ENCODE measurements at places on chromosomes 16 and 17.

- DNase-seq, result no peak
Observed at GRCh38 chr16:72884037-72884436, 163.9 kb downstream of the ZFHX3 start.

DNA sequence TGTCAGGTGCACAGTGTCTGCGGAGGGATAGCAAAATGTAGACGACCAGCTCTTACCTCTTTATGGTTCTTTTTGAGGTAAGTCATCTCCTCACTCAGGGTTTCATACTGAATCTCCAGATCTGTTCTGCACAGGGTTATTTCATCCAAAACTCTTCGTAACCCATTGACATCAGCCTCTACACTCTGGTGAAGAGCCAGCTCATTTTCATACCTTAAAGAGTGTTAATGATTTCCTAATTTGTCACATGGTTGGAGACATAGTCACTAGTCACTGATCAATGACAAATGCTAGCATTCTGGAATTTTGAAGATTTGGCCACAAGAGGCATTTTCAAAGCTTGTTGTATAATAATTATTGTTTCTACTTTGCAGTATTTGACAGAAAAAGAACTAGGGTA lies 1.3 kb downstream of the KRT25 start:
- no peak for DNase-seq

GRCh38 chr17:1492249-1493206 lies at the start of gene MYO1C:
TSS of gene MYO1C (minus strand) at chr17:1492686. CDS start at chr17:1492487, 199 bp downstream.
- no peak for DNase-seq

- DNase-seq, result no peak
Observed at GRCh38 chr17:67837965-67838364, 12.7 kb downstream of the BPTF start.

DNA sequence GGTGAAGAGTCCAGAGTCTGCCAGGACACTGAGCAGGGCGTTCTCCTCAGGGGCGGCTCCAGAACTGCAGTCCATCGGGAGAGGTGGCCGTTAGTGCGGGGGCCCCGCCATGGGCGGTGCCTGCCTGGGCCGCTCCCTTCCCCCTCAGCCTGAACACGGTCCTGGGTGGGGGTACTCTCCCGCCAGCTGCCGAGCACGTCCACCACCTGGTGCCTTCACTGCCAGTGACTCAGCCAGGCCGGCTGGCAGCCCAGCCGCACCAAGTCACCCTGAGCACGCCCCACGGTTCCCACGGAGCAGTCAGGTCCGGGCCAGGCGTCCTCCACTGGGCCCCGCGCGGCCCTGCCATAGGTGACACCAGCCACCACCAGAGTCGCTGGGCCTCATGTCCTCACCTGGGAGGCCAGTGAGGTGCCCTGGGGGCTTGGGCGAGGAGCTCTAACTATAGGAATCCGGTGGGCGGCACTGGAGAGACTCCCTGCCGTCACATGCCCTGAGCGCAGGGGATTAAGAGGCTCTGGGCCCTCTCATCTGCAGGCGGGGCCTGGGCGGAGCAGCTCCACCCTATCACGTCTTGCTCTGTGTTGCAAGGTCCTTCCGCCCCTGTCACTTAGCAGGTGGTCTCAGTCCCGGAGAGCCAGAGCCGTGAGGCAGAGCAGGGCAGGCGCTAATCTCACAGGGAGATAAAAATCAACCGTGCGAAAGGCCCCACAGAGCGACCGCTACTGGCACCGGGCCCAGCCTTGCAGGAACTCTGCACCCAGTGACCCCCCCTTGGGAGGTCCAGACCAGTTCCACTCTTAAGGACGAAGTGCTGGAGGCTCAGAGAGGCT lies 14.3 kb downstream of the PIEZO1 start:
- DNase-seq, result peak; percentile 99

DNA sequence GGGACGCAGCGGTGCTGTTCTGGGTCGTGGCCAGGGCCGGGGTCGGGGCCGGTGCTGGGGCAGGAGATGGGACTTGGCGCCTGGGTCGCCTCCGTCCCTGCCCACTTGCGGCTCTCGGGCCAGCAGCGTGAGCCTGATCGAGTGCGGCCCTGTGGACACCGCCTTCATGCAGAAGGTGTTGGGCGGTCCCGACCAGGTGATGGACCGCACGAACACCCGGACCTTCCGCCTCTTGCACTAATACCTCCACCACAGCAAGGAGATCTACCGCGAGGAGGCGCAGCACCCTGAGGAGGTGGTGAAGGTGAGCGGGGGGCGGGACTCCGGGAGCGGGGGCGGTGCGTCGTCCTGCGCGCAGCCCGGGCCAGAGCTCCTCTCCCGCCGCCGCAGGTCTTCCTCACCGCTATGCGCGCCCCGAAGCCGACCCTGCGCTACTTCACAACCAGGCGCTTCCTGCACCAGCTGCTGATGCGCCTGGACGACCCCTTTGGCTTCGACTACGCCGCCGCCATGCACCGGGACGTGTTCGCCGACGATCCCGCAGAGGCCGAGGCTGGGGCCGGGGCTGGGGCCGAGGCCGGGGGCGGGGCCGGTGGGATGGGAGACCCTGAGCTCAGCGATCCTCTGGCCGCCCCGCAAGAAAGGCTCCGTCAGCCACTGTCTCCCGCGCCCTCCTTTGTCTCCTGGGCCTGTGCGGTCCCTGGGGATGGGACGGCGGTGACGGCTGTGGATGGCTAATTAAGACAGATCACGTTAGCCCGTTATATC lies 4.5 kb upstream of the HSD17B1 start:
- no peak for DNase-seq

DNA sequence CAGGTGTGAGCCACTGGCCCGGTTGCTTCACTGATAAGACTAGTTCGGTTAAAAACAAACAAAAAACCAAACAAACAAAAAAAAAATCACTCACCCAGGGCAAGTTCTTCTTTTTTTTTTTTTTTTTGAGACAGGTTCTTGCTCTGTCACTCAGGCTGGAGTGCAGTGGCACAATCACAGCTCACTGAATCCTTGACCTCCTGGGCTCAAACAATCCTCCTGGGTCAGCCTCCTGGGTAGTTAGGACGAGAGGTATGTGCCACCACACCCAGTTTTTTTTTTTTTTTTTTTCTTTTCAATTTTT lies 119.5 kb upstream of the CORO6 start:
- no peak for DNase-seq

- no peak for DNase-seq
Observed at GRCh38 chr17:76534831-76535732, 2.4 kb downstream of the CYGB start.

DNA sequence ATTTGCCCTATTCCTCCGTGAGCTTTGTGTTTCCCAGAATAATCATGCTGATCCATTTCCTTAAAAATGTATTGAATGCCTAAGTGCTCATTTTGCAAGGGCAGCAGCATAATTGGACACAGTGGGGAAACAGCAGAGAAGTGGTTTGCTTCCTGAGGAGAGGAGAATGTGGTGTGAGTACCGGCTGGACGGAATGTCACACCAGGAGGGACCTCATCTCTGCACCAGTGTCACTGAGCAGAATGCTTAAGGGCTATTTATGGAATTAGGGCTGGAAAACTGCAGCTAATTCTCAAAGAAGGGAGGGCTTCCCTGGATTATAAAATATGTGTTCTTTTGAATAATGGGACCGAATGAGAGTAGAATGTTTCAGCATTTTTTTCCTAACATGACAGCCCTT lies 1100.6 kb upstream of the RBFOX1 start:
- no peak for DNase-seq

DNA sequence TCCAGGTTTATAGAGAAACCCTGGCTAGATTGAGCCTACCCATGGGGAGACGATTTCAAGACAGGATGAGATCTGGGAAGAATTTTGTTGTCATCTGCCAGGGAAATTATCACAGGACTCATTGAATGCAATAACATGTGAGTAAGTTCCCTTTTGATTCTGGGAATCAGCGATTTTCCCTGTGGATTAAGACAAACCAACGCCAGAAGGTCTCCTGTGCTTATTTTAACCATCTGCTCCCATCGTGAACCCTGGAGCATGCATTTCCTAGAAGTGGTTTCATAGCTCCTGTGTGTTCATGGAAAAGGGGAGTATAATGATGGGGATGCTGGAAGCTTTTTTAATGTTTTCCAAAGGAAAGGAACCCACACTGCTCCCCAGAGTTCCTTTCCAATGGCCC lies 21.0 kb upstream of the ARHGAP44 start:
- no peak for DNase-seq

- no peak for DNase-seq
Observed at GRCh38 chr17:28878981-28879380, 18.6 kb downstream of the FLOT2 start.

DNA sequence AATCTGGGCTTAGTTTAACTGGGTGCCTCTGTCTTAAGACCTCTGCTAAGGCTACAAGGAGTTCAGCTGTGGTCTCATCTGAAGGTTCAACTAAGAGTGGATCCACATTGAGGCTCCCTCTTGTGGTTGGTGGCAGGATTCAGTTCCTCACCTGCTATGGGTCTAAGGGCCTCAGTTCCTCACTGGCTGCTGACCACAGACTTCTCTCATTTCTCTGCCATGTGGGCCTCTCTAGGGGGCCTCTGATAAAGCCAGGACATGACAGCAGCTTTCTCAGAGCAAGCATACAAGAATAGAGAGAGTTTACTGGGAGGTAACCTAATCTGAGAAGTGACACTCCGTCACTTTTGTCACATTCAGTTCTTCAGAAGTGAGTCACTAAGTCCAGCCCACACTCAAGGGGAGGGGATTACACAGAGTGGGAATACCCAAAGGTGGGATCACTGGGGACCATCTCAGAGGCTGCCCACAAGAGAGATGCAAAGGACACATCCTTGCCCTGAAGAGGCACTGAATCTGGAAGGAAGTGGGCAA lies 19.2 kb upstream of the ABAT start:
- peak; percentile 9 for DNase-seq

DNA sequence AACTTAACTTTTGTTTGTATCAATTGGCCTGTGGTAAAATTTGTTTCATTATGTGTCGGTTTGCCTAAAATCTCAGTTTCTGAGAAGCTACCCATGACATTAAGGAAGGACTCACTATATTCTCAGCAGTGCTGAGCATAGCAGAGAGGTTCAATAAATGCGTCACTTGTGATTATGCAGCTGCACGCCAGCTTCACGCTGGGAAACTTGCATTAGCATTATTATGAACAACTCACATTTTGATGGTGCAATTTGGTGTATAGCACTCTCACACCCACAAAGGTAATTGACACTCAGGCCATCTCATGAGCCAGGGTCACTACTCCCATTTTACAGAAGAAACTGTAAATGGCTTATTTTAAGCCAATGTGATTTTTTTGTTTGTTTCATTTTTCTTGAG lies 80.6 kb upstream of the SALL1 start:
- no peak for DNase-seq

- DNase-seq, result peak; percentile 70
Observed at GRCh38 chr17:56786989-56787482, 46.7 kb downstream of the C17orf67 start.

DNA sequence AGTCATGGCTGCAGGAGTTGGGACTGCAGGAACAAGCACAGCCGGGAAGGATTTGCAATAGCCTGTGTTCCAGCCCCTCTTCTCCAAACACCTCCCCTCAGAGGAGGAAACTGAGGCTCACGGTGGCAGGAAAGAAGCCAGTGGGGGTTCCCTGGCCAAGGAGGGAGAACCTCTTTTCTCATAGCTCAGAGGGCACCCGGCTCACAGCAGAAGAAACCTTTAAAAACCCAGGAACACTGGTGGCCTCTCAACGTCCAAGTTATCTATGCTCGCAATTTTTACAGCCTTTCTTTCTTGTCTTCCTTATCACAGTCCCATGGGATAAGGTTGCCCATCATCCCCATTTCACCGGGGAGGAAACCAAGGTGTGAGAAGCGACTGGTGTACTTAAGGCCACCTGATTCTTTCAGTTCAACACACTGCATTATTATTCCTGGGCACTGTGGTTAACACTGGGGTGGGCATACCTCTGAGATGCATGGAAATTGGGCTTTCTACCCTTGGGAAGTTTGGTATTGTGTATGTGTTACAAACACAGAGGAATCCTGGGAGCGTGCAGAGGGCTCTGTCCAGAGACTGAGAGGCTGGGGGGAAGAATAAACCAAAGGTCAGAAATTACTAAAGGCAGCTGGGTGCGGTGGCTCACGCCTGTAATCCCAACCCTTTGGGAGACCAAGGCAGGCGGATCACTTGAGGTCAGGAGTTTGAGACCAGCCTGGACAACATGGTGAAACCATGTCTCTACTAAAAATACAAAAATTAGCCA lies 791 bp upstream of the ZNF629 start:
- DNase-seq, result no peak

GRCh38 chr17:60501589-60501988 lies 24.5 kb downstream of the APPBP2 start:
- DNase-seq, result no peak

GRCh38 chr16:6081320-6081976 lies 983.9 kb upstream of the EEF2KMT start:
- no peak for DNase-seq

DNA sequence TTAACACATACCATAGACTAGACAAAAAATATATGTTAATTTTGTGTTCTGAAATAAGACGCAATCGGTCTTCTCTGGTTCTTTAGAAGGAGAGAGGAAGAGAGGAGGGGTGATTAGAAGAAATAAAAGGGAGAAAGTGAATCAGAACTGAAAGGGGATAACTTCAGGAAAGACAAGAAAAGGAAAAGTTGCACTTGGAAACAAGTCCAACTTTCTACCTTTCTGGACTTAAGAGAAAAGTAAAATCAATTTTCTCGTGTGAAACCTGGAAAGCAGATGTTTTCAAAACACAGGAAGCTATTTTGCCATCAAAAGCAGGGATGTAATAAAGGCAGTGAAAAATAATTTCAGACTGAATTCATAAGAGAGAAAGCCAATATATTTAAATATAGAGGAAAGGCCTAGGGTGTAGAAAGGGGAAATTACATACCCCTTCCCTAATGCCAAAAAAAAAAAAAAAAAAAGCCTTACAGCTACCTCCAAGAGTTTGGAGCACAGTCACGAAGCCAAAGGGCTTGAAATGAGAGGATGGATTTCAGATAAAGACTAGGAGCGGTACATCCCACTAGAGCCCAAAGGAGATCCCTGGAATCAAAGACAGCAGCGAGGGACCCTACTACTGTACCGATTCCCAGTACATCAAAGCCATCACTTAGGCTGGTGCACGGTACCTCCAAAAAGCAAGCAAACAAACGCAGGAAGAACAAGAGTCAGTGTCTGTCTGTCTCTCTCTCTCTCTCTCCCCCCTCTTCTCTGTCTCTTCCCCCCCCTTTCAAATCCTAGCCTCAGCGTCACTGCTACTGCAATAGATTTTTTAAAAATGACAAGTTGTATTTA lies 12.1 kb upstream of the ZFHX3 start:
- no peak for DNase-seq

GRCh38 chr16:11079652-11080187 lies 135.4 kb downstream of the CLEC16A start:
- DNase-seq, result no peak

GRCh38 chr16:28304214-28304613 lies 11.9 kb downstream of the SBK1 start:
- DNase-seq, result no peak

DNA sequence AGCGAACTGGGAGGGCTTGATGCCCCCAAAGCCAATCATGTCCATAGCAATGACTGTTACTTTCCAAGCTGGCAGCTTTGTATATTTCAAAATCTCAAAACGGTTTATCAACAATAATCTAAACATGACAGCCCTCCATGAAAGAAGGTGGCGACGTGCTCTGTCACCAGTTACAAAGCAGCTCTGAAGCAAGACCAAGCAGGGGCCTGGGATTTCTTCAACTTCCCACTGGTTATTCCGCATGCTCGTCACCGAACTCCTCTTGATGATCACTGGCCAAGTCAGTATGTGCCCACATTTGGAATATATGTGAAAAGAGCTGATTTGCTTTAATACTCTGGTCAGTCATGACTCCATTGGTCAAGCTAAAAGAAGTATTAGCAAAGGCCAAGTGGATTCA lies 175.6 kb downstream of the VPS53 start:
- no peak for DNase-seq

GRCh38 chr17:77459018-77459755 lies 318.4 kb downstream of the SEC14L1 start:
- no peak for DNase-seq
